ENCODE measurements at places on chromosomes 16 and 17.

DNA sequence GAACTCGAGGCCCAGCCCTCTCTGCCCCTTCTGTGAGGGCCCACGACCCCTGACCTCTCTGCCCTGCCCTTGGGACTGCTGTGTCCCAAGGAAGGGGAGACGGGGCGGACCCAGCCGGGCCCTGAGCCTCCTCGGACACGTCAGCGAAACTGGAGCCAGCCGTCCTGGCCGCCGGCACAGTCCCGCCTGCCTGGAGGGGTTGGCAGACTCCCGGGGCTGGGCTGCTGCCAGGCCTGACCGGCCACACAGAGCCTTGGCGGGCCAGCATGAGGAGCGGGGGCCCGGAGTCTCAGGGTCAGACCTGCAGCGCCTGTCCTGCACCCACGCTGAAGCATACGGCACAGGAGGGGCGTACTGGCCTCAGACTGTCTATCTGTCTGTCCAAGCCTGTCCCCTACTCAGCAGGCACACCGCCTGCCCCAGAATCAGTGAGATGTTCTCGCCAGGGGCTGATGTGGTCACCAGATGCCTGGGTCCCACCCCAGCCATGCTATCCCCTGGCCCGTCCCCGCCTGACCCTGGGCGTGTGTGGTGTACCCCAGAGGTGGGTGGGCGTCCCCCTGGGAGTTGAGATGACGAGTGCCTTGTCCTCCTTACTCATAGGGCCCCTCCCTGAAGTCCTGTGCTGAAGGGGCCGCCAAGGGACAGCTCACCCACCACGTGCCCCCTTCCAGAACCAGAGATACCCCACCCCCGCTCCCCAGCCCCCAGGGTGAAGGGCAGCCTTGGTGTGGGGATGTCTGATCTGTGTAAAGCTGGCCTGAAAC, 4.7 kb downstream of the VASN start:
- DNase-seq = no peak

DNA sequence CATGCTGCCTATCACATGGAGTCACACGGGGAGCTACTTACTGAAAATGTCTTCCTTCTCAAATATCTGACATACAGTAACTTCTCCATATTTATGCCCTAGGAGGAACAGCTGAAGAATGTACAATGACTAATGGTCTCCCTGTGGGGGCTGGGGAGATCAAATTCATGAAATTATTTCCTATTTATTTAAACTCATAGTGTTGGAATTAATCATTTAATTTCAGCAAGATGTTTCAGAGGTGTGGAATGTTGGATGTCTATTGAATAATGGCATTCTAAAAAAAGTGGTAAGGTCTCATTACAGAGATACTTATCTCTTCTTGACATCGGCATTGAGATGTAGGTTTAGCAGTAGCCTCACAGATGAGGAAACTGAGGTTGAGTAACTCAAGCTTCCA, 214.3 kb upstream of the CDH11 start:
- DNase-seq = no peak

DNA sequence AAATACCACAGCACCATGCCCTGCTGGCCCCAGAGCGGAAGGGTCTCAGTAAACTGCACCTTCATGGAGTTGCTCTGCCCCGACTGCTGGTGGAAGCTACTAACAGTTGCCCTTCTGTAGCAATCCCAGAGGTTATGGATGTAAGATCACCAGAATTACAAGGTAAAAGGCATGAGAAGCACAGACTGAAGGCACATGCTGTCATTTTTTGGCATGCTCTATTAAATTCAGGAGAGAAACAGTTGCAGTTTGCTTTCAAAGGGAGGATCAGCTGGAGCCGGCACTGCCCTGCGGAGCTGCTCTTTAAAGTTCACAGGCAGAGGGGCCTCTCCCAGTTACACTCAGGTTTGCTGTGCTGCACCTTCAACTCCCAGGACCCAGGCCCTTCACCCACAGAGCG, 19.2 kb downstream of the NPRL3 start:
- DNase-seq = no peak

- DNase-seq = no peak
Observed at GRCh38 chr17:45022655-45023339, 28.6 kb downstream of the DCAKD start.

- DNase-seq = no peak
Observed at GRCh38 chr17:28372203-28372944, 880 bp downstream of the SARM1 start.

GRCh38 chr17:28228986-28229729, 89.8 kb upstream of the TMEM97 start:
- no peak for DNase-seq

DNA sequence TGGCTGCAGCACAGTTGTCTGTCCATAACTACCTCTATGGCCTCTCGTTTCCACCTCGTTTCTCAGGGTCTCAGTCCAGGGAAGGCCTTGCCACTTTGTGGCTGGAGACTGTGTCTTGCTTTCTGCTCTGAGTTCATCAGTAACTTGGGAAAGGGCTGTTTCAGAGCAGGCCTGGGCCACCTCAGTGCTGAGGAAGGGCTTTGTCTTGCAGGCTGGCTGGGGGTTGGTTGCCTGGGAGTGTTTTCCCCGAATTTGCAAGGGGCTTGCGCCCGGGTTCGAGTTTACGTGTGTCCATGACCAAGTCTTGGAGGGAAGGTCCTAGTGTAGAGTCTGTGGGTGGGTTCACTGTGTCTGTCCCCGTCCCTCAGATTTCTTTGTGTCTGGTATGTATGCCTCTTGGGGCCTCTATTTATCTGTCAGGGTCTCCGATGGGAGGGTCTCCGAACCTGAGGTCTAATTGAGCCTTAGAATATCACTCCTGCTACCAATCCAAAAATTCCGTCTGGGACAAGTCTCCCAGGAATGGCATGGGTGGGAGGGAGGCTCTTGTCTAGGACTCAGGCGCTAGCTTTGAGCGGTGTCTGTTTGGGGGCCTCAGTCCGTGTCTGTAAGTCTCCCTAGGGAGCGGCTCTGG, 594 bp upstream of the TGFB1I1 start:
- DNase-seq = no peak

- DNase-seq = no peak
Observed at GRCh38 chr17:48541577-48542113, 3.3 kb downstream of the HOXB2 start.

GRCh38 chr17:37643869-37644268, 623 bp upstream of the DDX52 start:
- DNase-seq = no peak

GRCh38 chr17:45953561-45953960, 45.5 kb upstream of the STH start:
- DNase-seq = no peak

- DNase-seq = no peak
Observed at GRCh38 chr16:3088450-3088849, 10.6 kb downstream of the ZSCAN10 start.

- no peak for DNase-seq
Observed at GRCh38 chr17:75242461-75243042, 18.9 kb downstream of the GGA3 start.

DNA sequence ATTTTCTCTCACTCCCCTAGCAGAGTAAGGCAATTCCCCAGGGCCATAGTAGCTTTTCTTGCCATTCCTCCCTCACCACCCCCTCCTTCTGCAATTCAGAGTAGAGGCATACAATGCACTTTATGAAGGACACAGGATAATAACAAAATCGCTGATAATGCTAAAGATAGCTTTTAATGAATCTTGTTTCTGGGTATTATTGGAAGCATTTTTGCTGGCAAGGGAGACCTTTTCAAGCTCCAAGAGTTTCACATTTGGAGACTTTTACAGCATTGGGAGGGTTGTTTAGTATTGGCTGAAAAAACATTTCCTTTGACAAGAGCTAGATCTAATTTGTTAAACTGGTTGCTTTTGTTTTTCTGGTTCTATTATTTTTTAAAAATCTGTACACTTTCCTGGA, 573.0 kb upstream of the C16orf82 start:
- no peak for DNase-seq

All from brain pericyte (primary cell).